ENCODE measurements at places on chromosomes 16 and 17.
A peak's percentile ranks its signal among the peaks of the same experiment; 100 is the strongest.

GRCh38 chr16:28164140-28164539 lies 47.6 kb downstream of the XPO6 start:
- DNase-seq: no peak

DNA sequence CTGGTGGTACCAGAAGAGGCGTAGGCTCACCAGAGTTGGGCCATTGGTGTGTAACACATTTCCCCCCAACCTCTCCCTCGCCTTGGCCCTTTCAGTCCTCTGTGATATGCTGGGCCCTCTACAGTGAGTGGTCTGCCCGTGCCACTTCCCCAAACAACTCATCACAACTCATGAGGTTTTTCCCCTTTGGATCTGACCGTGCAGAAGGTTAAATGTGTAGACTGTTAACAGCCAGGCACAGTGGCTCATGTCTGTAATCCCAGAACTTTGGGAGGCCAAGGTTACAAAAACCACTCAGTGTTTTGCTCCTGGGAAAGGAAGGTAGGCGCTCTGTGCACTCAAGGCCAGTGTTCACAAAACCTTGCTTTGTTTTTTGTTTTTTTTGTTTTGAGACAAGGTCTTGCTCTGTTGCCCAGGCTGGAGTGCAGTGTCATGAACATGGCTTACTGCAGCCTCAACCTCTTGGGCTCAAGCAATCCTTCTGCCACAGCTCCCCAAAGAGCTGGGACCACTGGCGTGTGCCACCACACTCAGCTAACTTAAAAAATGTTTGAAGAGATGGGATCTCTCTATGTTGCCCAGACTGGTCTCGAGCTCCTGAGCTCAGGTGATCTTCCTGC lies 11.3 kb upstream of the CYB5B start:
- no peak for DNase-seq

DNA sequence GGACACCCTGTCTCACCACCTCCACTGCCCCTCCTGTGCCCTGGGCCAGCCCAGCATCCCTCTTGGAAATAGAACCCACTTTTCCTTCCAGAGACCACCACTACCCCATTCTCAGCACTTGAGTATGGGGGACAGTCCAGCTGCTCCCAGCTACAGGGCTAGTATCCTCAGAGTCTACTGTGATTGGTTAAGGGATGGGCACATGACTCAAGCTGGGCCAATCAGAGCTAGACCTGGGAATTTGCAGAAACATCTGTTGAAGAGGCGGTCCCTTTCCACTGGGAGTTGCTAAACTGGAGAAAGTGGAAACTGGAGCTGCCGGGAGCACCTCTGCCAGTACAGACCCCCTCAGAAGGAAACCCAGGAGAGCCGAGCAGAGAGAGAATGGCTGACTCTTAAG lies 156.6 kb downstream of the GSG1L start:
- no peak for DNase-seq

DNA sequence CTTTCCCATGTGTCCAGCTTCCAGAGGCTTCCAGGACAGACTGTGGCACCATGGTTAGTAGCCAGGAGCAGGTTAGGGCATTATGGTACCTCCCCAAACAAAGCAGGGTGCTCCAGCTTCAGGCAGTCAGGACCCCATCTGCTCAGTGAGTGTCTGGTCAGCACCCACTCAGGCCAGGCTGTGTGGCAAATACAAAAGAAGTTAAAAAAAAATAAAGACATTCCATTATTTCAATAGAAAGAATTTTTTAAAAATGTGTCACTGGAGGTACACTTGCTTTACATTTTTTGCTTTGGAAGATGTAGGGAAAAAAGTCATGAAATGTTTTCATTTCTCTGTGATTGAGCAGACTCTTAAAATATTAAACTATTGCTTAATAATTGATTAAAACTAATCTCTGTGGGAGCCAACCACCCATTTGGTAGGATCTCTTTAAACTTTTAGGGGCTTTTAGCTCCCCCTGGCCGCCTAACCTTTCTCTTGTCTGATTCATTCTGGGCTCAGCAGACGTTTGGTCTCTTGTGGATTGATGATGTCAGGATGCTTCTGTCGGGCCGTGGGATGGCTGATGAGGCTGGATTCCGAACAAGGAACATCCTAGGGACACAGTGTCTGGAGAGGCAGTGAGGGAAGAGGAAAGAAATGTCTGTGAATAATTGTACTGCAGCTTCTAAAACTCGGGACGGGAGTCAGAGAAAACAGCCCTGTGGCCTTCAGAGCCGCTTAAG lies 28.4 kb upstream of the NPTX1 start:
- DNase-seq: no peak

- no peak for DNase-seq
Measured at GRCh38 chr16:90020260-90020837, 1.1 kb upstream of the DBNDD1 start.

GRCh38 chr16:49986351-49987124 lies 38.5 kb upstream of the CNEP1R1 start:
- no peak for DNase-seq

- DNase-seq: no peak
Measured at GRCh38 chr17:28227316-28228108, 91.5 kb upstream of the TMEM97 start.

- no peak for DNase-seq
Measured at GRCh38 chr17:48567209-48567608, 10.9 kb downstream of the HOXB4 start.

GRCh38 chr16:49664221-49665215 lies 191.4 kb downstream of the ZNF423 start:
- no peak for DNase-seq

DNA sequence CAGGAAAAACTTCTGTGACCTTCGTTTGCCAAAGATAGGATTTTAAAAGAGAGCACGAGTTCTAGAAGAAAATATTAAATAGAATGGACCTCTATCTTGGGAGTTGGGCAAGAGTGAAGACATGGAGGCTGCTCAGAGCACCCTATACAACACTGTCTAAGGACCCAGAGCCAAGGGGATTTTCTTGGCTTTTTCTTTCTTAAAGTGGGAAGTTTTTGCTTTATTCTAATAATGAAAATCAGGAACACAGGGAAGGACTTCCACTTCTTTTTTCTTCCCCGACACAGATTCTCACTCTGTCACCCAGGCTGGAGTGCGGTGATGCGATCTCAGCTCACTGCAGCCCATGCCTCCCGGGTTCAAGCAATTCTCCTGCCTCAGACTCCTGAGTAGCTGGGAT lies 94.1 kb downstream of the ZNF778 start:
- DNase-seq: no peak

GRCh38 chr17:78823282-78824046 lies 17.1 kb downstream of the USP36 start:
- DNase-seq: no peak

GRCh38 chr16:86306011-86306644 lies 204.2 kb upstream of the FOXF1 start:
- no peak for DNase-seq

- no peak for DNase-seq
Measured at GRCh38 chr16:78428193-78428592, 328.7 kb downstream of the WWOX start.

DNA sequence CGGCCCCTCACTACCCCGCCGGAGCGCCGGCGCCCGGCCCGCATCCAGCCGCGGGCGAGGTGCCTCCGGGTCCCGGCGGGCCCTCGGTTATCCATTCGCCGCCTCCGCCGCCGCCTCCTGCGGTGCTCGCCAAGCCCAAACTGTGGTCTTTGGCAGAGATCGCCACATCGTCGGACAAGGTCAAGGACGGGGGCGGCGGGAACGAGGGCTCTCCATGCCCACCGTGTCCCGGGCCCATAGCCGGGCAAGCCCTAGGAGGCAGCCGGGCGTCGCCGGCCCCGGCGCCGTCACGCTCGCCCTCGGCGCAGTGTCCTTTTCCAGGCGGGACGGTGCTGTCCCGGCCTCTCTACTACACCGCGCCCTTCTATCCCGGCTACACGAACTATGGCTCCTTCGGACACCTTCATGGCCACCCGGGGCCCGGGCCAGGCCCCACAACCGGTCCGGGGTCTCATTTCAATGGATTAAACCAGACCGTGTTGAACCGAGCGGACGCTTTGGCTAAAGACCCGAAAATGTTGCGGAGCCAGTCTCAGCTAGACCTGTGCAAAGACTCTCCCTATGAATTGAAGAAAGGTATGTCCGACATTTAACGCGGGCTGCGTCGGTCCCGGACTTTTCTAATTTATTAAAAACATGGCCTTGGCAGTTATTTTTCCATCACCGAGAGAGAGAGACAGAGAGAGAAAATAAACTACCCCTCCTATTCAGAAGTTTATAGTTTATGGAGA lies 2.8 kb downstream of the IRX5 start:
- no peak for DNase-seq

- no peak for DNase-seq
Measured at GRCh38 chr16:66616169-66616568, 11.7 kb downstream of the CMTM3 start.

DNA sequence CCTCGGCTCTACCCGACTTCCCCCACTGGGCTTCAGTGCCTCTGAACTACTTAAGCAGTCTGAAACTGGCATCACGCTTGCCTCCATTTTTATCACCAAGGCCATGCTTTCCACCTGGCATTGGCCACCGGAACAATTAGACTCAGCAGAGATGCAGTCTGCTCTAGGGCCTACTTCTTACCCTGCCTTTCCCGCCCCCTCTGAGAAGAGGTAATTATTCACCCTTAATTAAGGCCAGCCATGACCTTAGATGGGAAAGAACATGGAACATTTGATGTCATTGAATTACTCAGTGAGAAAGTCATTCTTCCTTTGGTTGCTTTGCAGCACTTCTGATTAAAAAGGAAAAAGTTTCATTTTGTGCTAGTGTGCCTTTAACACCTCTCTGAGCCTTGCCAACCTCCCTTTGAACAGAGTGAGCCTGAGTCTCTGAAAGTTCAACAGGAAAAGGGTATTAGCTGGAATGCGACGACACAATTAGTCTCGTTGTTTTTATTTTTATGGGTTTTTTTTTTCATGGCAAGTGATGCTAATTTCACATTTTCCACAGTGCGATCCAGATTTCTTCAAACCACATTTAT lies 60.9 kb upstream of the TNRC6A start:
- DNase-seq: no peak

GRCh38 chr17:58788199-58788598 lies 32.5 kb downstream of the PPM1E start:
- no peak for DNase-seq

DNA sequence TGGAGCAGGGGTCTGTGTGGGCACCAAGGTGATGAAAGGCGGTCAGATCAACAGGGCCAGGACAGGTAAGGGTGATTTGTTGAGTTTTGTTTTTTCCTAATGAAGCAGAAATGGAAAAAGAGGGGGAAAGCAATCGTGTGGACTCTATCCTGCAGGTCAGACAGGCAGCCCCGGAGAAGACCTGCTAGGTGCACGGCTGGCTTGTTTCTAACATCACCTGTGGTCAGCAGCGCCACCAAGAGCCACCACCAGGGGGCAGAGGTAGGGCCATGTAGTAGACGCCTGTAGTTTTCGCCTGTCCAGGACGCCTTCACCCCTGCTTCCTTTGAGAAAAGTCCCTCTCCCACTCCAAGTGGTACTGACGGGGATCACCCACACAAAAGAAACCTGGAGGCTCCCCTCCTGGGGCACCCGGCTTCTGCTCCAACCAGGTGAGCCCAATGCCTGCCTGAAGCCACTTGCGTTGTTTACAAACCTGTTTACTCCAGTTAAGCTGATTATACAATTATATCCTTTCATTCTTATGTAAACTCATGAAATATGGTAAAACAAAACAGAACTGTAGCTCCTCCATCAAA lies 54.2 kb upstream of the SEC14L1 start:
- DNase-seq: peak; percentile 58

DNA sequence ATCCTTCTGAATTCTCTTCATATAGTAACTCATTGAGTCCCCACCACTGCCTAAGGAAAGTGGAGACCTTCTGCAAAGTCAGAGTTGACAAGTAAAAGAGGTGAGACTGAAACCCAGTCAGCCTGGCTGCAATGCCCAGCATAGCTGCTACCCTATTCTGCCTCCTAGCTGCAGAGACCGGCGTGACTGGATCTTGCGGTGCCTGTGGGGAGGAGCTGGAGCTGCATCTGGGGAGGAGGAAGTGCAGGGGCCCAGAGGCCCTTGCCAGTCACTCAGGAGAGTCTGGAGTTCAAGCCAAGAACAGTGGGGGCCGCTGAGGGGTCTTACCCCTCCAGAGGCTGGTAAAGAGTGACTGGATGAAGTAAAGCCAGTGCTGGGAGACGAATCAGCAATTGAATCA lies 35.0 kb upstream of the ZNF423 start:
- DNase-seq: no peak

GRCh38 chr17:55224746-55225145 lies 40.0 kb upstream of the HLF start:
- no peak for DNase-seq

DNA sequence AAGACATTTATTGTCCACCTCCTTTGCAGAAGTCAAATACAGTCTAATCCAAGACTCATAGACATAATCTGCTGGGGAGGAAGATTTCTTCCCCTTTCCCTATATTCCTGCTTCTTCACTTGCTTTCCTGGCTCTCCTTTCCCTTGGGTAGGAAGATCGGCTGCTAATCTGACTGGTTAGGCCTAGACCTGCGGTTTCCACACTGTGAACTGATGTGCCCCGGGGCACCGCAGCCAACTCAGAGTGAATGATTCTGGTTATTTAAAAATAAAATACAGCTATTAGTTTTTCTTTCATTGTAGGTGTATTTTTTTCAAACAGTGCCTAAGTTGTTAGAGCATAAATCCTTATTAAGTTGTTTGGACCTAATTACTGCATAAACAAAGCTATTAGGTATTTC lies 78.9 kb downstream of the DNAH3 start:
- no peak for DNase-seq

DNA sequence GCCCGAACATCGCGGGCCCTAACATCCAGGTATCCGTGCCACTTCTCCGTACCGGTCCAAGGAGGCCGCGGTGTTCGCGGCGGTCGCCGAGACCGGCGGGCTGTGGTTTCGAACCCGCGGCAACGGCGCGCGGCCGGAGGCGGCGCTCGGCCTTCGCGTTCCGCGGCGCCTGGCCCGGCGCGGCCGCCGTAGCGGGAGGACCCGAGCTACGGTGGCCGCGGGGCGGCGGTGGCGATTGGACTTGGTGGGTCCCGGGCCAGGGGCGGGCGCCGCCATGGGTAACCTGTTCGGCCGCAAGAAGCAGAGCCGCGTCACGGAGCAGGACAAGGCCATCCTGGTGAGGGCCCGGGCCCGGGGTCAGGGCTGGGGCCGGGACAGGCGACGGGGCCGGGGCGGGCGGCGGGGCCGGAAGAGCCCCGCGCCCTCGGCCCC lies at the start of gene CHMP6:
Gene CHMP6 (plus strand): TSS at position 197 of the 432 bp plus-strand sequence. CDS start 78 bp downstream, at position 275.
- peak; percentile 63 for DNase-seq

DNA sequence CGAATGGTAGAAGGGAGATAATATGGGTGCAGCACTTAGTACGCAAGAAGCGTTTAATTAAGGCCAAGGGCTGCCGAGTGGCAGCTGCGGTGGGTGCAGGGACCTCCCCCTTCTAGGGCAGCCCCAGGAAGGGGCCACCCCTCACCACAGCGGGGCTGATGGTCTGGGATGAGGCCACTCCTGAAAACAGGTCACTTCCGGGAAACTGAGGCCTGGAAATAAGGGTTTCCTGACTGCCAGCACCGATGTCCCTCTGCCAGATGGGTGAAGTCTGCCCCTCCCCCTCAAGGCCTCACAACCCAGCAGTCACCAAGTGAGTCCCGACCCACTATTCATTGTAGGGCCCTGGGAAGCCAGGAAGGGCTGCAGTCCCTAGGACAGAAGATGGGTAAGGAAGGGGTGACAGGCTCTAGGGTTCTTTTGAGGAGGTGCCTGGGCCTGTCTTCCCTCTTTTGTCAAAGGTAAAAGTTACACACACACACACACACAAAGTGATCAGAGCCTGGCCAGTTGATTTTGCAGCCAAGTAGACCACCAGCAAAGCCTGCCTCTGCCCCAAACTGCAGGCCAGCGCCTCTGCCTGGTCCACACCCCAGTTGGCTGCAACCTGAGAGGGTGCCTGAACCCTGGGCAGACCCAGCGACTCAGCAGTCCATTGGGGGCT lies 12.5 kb downstream of the SREBF1 start:
- DNase-seq: no peak

- no peak for DNase-seq
Measured at GRCh38 chr17:8465356-8465755, 29.7 kb downstream of the NDEL1 start.

All from activated CD4-positive, alpha-beta T cell treated with anti-CD3 and anti-CD28 coated beads for 1 hour (primary cell).